Fibroblast of skin of right biceps (primary cell): ENCODE measurements at places on chromosomes 7 and 10.

- DNase-seq, result no peak
Observed at GRCh38 chr7:92732316-92733036, 103.9 kb downstream of the CDK6 start.

DNA sequence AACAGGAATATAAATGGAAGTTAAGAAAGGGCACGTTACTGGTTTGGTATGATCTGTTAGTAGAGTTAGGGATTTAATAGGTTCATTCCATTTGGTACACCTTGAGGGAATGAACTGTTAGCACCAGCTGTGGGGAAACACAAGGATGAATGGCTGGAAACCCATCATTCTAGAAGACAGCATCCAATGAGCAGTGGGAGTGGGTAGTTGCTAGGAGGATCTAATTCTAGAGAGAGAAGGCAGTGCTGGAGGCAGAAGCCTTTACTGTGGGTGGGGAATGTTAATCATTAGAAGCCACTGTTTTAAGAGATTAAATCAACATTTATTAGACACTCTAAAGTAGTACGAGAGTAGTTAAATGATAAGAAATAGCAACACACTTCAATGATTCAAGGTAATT lies 15.5 kb upstream of the GPR15LG start:
- DNase-seq, result no peak

- no peak for DNase-seq
Observed at GRCh38 chr10:131703541-131703940, 197.3 kb upstream of the PPP2R2D start.

GRCh38 chr7:117385363-117386109 lies 41.8 kb downstream of the ASZ1 start:
- DNase-seq, result peak; percentile 48

- no peak for DNase-seq
Observed at GRCh38 chr10:72563327-72563932, 62.4 kb downstream of the MICU1 start.
